ENCODE measurements at places on chromosomes 2 and 18.
A peak's percentile ranks its signal among the peaks of the same experiment; 100 is the strongest.

DNA sequence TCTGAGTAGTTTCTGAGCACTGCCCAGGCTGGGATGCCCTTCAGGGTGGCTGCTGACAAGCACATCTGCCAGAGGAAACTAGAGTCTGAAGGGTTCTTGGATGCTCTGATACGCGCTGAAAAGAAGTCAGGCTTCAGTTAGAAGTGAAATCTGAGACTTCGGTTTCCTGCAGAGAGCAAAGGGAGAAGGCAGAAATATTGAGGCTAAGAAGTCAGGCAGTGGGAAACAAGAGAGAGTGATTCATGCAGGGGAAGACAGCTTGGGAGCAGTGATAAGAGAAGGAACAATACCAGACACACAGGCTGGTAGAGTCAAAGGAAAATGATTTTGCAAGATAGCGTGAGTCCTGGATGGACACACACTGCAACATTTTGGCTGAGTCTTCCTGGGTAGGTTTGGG is 51.0 kb upstream of the BOD1L2 start:
- DNase-seq = no peak

GRCh38 chr2:68512326-68512725 is 44.9 kb downstream of the APLF start:
- DNase-seq = no peak

DNA sequence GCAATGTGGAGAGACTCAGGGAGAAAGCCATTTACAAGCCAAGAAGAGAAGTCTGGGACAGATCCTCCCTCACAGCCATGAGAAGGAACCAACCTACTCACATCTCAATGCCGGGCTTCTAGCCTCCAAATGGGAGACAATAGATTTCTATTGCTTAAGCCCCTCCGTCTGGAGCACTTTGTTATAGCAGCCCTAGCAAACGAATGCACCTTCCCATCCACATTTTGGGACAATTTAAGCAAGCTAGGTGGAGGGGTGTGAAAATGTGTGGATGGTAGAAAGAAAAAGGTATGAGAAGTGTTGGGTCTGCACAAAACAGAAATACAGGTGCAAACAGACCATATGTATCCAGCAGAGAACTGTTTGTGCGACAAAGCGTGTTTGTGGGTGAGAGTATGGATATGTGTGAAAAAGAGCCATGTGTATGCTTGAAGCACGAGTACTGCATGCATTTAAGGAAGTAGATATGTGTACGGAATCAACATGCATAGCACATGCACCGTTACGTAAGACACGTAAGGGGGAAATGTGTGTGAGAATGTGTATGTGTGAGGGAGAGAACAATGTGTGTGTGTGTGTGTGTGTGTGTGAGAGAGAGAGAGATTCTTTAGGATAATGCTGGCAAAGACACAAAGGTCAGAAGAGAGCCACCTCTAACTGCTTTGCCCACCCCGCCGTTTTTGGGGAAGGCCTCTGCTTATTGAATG is 13.1 kb upstream of the E2F6 start:
- DNase-seq = no peak

- DNase-seq = no peak
Observed at GRCh38 chr18:3219631-3220335, at the start of gene MYOM1. Gene MYOM1 (minus strand): TSS chr18:3219968. CDS start chr18:3215223, 4,745 bp downstream.

DNA sequence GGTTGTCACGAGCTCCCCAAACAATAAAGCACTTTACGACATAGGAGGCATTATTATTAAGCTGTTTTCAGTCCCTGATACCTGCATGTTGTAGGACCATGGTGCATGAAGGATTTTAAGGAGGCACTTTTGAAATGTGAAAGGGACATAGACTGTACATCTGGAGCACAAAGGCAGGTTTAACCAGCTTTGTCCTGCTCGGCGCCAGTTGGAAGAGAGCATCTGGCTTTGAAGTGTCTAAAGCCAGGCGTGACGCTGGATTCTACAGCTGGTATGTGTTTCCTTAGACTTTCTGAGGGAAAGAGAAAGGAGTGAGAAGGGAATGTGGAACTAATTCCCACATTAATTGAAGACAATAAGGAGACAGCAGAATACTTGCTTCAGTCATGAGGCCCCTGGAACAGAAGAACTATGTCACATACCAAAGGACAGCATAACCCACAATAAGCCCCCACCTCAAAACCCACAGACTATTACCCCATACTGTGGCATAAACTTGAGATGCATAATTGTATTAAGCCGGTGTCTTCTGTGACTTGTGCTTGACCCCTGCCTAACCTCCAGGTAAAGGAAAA is 381.0 kb upstream of the MEX3C start:
- no peak for DNase-seq

- DNase-seq = no peak
Observed at GRCh38 chr2:5394223-5394622, 298.0 kb upstream of the SOX11 start.

GRCh38 chr2:70943205-70943871 is 7.6 kb downstream of the ATP6V1B1 start:
- DNase-seq = peak; percentile 16

GRCh38 chr2:71661782-71662181 is 208.4 kb downstream of the DYSF start:
- no peak for DNase-seq

DNA sequence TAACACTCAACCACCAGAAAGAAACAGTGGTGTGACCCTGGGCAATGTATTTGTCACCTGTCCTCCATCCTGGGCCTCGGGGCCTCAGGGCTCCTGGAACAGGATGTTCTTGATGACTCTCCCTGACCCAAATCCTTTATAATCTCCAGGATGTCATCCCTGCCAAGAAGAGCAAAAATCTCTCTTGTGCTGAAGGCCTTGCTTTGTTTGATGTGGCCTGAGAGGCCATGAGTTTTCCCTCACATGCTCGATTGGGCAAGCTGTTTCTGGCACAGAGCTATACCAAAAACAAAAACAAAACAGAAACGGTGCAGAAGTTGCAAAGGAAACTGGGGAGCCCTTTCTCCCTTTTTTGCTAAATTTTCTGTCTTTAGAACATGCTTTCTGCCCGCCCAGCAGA is 35.7 kb upstream of the ST3GAL5 start:
- no peak for DNase-seq

GRCh38 chr2:96860065-96861029 is 2.5 kb upstream of the ANKRD39 start:
- peak; percentile 61 for DNase-seq

DNA sequence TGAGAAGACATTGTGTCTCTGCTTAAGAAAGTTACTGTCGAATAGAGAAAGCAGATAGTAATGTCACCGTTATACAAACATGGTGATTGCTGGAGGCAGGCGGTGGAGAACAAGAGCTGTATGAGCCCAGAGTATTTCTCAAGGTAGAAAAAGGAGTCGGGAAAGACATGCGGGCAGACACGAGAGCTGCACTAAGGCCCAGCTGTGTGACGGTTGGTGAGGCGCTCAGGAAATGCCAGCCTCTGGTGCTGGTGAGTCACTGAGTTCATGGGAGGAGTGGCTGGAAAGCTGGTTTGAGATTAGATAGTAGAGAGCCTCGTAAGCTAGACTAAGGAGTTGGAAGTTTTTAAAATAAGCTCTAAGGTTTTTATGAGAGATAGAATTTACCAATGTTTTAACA is 390.9 kb upstream of the TRIB2 start:
- DNase-seq = no peak

GRCh38 chr2:151182899-151183809 is 78.5 kb downstream of the RBM43 start:
- DNase-seq = no peak

GRCh38 chr2:158733430-158733755 is 61.7 kb upstream of the DAPL1 start:
- no peak for DNase-seq

DNA sequence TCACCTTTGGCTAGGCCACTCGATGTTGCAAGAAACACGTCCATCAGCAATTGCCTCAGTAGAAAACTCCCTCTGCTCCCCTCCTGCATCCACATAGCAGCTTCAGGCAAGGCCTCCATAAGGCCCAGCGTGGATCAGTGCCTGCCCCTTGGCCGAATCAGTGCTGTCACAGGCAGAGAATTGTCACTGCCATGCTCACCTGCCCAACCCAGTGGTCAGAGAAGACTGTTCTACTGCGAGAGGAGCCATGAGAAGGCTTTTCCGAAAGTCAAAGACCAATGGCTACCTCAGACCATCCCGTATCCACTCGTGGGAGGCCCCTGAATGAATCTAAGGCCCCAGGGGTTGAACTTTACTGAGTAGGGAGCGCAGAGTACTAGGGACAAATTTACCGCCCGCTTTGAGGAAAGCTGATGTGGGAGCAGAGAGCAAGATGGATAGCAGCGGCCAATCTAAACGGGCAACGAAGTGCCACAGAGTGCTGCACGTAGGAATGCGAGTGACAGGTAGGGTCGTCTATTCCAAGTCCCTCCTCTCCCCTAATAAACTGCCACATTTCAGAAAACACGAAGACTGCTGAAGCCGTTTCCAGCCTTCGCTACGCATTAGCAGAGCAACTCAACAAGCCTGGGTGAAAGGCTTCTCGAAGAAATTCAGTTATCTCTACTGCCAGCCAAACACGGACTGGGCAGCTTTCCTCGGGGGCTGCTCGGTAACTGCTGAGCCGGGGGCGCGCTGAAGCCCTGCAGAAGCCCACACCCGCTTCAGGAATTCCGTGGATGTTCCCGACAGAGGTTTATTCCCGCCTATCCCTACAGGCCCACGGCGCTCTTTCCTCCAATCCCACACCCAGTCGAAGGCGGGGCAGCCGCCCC is 968 bp upstream of the RALBP1 start:
- DNase-seq = no peak

DNA sequence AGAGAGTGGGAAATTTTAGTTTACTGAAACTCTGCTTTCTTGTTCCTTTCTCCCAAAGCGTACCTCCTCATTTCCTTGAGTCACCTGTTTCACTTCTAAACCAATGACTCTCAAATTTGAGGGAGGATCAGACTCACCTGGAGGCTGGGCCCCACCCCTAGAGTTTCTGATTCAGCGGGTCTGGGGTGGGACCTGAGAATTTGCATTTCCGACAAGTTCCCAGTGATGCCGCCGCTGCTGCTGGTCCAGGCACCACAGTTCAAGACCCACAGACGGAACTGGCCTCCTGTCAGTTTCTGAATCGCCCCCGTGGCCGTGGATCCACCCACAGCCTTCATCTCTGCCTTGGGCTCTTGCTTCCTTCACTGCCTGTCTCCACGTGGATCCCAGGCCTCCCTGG is 44.9 kb upstream of the PELI1 start:
- DNase-seq = no peak

DNA sequence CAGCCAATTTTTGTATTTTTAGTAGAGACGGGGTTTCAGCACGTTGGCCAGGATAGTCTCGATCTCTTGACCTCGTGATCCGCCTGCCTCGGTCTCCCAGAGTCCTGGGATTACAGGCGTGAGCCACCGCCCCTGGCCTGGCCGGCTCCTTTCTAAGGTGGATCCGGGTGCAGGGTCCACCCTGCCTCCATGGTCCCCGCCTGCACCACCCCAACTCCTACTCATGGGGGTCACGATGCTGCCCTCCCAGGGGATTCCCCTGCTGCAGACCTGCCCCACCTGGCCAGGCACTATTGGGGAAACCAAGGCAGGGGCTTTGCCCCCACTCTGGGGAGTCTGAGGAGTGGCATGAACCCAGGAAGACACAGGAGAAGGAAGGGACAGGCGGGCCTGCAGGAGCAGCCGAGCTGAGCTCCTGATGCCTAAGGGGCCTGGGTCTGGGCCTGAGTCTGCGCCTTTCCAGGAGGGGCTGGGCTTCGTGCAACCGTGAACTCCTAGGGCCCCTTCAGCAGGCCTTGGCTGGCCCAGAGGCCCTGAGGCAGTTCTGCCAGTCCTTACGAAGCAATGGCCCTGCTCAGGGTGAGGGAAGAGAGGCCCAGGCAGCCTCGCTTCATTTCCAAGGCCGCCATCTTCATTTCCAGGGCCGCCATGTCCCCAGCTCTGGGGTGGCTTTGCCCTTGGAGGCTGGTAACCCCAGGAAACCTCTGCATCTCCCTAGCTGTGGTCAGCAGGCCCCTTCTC is 67.2 kb upstream of the SMAD7 start:
- peak; percentile 22 for DNase-seq

GRCh38 chr18:21134895-21135294 is 23.3 kb upstream of the ROCK1 start:
- no peak for DNase-seq

GRCh38 chr2:60172801-60173200 is 380.7 kb downstream of the BCL11A start:
- DNase-seq = no peak

DNA sequence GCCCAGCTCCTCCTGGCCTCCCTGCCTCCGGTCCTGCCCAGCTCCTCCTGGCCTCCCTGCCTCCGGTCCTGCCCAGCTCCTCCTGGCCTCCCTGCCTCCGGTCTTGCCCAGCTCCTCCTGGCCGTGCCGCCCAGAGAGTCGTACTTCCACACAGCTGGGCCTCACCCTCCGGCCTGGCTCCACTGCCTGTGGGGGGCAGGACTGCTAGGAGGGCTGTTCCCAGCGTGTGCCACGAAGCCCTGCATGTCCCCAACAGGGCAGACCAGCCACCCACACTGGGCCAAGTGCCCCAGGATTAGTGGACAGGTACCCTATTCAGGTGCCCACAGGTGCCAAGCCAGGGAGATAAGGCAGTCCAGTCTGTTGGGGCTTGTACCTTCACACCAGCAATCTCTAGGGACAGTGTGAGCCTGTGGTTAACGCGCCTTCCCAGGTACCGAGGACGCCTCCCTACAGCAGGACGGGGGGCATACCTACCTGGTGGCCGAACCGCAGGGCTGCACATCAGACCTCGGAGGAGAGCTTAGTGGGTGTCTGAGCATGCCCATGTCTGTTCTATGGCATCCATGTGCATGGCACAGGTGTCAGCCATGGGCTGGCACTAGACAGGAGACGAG is 5.3 kb downstream of the GPC1 start:
- DNase-seq = no peak

- DNase-seq = no peak
Observed at GRCh38 chr18:79495591-79496071, 99.9 kb downstream of the NFATC1 start.

GRCh38 chr2:43158259-43158880 is 68.0 kb downstream of the ZFP36L2 start:
- peak; percentile 75 for DNase-seq

DNA sequence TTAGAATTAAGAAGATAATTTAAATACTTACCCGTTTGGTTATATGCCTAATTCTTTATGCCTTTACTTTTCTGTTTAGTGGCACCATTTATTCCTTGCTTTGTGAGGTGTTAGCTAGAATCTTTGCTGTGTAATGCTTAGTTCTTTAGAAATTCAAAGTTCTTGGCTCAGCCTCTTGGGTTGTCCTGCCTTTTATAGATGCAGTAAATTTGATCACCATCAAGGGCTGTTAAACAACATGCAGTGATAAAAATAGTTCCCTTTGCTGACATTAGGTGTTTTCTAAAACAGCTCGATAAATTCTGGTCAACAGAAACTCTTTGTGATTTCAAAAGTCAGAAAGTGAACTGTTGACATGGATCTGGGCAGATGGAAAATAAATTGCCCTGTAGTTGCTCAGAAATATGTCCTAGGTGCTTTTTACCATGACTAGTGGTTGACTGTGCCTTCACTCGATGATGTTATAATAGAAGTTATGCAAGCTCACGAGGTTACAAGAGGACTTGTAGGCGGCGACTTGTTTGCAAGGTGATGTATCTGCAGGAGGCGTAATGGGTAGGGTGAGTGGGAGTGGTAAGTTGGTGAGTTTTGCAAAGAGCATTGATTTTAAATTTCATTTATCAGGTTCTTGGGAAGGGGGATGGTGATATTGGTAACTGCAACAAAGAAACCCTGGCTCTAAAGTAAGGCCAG is 52.1 kb downstream of the LRRTM1 start:
- DNase-seq = no peak
